C1 segment of cervical spinal cord (tissue), 14 donors: ENCODE measurements at places on chromosomes 11 and 22.

- DNase-seq = no peak
These were observed 195 bp upstream of the CREB3L1 start for GRCh38 chr11:46277313-46277621.

- no peak for DNase-seq
These were observed 688 bp downstream of the PTS start for GRCh38 chr11:112226831-112227401.

DNA sequence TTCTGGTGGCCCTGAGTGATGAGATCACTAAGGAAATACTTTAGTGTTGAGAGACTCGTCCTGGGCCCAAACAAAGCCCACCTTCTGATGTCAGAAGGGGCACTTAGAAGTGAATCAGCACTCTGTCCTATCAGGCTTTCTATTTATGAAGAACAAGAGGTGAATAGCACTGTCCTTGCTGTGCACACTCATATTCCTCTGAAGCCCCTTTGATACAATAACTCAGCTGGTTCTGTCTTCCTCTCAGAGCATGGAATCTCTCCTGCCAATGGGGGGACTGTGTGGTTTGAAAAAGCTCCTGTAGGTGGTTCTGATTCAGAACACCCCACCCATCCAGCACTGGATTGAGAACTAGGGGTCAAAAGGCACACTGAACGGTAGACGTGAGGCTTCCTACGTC lies 348.1 kb downstream of the ETS1 start:
- no peak for DNase-seq

DNA sequence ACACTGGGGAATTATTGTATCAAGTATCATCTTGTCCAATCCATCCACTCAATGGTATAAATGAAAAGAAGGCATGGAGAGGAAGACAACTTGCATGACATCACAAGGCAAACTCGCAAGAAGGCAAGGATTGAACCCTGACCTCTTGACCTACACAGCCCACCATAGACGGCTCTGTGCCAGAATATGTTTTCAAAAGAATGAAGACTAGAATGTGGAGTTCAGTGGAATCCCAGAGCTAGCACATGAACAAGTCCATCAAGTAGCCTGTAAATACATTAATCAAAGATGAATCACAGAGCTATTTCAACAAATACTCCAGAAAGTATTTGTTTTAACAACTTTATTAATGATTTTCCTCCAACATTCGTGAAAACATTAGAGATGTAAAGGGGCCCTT lies 189.7 kb downstream of the GUCY1A2 start:
- no peak for DNase-seq

GRCh38 chr11:34223021-34223813 lies 117.8 kb downstream of the NAT10 start:
- DNase-seq = no peak

DNA sequence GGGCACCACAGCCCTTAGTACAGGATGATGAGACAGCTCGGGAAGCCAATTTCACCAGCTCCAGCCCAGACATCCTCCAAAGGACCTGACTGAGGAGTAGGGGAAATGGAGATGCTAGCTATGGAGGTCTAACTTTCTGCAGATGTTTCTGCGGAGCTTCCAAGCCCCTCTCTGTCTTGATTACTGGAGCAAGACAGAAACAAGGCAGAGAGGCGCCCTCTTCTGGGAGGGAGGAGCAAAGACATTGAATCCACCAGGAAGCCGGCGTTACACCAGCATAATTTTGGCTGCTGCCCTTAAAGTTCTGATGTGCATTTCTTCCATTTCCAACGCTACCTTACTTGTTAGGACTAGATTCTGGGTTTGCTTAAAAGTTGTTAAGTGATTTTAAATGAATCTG lies 107.3 kb upstream of the HSD17B12 start:
- no peak for DNase-seq

GRCh38 chr11:95372097-95372656 lies 141.2 kb upstream of the SESN3 start:
- DNase-seq = no peak

- DNase-seq = no peak
These were observed 120.2 kb downstream of the METTL15 start for GRCh38 chr11:28228196-28228895.

DNA sequence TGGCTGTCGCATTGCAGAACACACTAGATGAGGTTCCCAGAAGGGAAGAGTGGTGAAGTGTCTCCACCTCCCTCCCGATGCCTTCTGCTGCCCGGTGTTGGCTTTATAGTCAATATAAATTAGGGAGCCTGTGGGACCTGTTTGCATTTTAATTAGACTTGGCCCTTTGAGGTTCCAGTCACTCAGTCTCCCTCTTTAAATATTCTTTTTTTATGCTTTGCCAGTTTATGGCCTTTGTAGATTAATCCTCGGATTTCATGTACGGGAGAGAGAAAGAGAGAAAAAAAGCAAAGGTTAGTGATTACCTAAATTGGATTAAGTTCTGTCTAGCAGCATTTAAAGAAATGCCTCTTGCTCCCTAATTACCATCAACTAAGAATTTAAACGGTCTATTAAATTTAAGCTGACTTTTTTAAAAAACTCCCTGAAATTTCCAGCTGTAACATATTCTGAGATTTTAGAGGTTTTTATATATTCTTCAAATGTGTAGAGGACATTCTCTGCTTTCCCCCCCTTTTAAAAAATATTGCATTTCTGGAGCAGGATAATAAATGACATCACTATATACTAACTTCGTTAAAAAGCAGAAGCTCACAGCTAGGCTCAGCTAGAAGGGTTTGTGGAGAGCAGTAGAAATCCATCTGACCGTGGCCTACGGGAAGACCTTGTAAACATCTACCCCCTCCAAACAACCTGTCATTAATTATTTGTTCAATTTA lies 84.4 kb downstream of the PRR5L start:
- no peak for DNase-seq

DNA sequence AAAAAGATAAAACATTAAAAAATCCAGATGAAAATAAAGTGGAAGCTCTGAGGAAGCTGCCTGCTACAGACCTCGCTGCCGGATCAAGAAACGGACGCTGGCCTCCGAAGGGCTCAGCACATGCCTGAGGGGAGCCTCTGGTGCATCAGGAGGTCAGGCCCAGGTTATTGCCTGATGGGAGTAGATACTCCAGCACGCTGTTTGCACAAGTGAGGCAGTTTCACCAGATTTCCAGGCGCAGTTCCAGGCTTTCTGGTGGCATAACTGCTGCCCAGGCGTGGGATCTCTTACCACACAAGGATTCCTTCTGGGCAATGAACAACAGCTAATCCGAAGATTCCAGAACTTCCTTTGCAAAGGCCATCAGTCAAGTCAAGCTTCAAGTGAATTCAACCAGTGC lies 154.2 kb downstream of the MPPED1 start:
- DNase-seq = no peak

- no peak for DNase-seq
These were observed 735.1 kb upstream of the CCDC90B start for GRCh38 chr11:84021291-84021690.

GRCh38 chr11:57287884-57288283 lies 36.9 kb downstream of the TNKS1BP1 start:
- no peak for DNase-seq

- DNase-seq = no peak
These were observed 47.5 kb downstream of the NOX4 start for GRCh38 chr11:89443361-89444322.

- DNase-seq = no peak
These were observed 261.2 kb downstream of the CADM1 start for GRCh38 chr11:115242982-115243381.

- DNase-seq = no peak
These were observed 814.2 kb upstream of the TENM4 start for GRCh38 chr11:80255021-80255420.

DNA sequence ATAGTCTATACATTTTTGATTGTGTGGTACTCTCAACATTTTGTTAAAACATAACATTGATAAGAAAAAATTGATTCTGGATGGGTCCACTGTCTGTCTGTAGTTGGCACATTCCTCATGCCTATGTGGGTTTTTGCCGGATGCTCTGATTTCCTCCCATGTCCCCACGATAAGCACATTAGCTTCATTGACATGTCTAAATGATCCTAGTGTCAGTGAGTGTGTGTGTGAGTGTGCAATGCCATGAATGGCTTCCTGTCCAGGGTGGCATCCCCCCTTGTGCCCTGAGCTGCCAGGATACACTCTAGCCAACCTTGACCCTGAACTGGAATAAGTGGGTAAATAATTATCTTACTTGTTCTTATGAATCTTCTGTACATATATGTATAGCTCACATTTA lies 5.4 kb downstream of the SFI1 start:
- DNase-seq = no peak

GRCh38 chr22:50582493-50583293 lies at the start of gene CHKB:
Gene CHKB (minus strand): TSS chr22:50582849. CDS start chr22:50582781, 68 bp downstream.
- peak; percentile 95 for DNase-seq

DNA sequence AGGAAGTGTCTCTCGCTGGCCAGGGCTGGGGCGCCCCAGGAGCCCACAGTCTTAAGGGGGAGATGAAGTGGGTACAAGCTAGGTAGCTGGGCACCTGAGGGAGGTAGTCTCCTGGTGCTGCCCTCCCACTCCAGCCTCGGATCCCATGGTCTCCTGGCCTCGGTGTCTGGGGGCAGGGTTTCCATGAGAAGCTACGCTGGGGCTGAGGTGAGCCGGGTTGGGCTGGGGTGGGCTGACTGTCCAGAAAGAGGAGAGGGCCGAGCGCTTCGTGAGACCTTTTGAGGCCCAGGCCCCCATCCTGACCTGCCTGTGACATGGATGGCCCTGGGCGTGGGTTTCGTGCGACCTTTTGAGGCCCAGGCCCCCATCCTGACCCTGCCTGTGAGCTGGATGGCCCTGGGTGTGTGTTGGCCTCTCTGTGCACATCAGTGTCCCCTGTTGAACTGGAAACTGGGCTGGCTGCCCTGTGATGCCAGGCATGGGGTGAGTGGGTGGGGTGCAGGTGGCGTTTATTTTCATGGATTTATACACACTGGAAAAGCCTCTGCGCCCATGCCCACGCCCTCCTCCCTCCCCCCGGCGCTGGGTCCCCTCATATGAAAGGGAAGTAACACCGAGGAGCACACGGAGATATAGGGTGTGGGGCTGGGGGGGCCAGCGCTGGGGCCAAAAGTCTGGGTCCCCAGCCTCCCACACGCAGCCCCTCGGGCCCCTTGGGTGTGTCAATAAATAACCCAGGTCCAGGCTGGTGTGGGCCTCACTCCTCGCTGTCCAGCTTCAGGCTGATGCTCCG lies 8.6 kb downstream of the AIP start:
- DNase-seq = no peak

GRCh38 chr11:29364006-29364405 lies 652.8 kb downstream of the KCNA4 start:
- no peak for DNase-seq

DNA sequence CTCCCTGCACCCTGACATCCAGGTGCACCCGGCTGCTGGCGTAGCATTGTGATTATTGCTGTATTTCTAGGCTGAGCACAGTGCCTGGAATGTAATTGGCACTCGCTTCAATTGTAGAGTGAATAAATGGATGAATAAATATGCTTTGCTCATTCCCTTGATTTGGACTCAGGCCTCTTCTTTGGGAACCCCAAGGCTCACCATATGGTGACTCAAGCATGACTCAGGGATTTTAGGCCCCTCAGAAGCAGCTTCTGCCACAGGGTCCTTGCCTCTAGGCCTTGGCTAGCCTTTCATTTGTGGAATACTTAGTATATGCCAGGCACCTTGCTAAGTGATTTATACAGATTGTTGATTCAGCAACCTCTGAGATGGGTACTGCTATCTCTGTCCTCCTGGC lies 78.9 kb downstream of the GRIK4 start:
- DNase-seq = no peak

GRCh38 chr22:26045860-26046259 lies 123.4 kb upstream of the SEZ6L start:
- DNase-seq = no peak

DNA sequence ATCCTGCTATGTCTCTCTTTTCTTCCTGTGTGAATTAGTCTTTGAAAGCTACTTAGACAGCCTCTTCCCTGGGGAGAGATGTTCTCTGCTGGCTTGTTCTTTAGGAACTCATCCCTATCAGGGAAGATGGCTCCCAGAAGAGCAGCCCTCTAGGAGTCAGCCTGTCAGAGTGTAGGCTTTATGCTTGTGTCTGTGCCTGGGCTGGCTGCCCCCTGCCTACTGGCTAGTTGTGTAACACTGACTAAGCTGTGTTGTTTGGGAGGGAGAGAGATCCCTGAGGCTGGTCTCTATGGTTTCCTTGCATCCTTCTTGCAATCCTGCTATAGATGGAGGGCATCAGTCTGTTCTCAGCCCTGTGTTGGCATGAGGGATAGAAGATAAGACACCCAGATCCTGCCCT lies 112.2 kb downstream of the STIM1 start:
- no peak for DNase-seq

DNA sequence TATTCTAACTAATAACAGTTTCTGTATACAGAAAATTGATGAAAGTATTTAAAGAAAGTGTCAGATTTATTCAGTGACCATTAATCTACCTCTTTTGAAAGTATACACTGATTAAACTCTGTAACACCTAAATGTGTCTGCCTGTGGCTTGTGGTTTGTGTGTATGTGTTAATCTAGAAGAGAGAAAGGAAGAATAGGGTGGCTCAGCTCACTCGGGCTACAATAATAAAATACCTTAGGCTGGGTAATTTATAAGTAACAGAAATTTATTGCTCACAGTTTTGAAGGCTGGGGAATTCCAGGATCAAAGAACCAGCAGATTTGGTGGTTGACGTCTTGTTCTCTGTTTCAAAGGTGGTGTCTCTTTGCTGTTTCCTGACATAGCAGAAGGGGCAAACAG lies 13.6 kb upstream of the OR5AS1 start:
- DNase-seq = no peak

DNA sequence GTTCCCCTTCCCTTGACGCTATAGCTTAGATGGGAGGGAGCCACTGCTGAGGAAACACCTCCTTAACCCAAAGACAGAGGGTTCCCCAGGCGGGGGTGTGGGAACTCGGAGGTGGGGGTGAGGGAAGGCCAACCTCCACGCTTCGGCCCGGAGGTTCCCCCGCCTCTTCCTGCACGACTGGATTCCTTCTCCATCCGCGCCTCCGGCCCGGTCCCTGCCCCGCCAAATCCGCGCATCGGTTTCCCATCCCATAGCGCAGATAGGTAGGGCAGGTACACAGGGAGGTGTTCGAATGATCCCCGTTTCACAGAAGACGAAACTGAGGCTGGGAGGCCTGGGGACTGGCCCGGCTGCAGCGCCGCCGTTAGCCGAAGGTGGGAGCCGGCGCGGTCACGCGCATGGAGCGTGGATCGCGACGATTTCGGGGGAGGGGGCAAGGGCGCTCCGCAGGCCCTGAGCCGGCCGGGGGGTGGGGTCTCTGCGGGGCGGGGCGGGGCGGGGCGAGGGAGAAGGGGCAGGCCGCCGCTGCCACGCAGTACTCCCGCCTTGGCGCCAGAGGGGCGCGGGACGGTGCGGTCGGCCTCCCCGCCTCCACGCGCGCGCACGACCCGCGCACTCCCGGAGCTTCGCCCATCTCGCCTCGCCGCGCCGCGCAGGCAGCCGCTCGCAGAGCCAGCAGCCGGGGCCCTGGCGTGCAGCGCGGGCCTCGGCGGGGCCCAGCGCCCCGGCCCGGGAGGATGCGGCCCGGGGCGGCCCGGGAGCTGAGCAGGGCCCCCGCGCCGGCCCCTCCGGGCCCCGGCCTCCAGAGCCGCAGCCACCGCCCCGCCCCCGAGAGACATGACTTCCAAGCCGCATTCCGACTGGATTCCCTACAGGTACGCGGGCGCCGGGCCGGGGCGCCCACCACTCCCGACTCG lies at the start of gene TUB:
TUB (plus strand) TSS at position 538 of the 917 bp plus-strand sequence; CDS start at position 838, 300 bp downstream.
- DNase-seq = no peak
